GM23248 (cell line): ENCODE measurements at places on chromosomes 12 and 14. TPM values are rescaled to one million over a fixed set of nuclear protein-coding genes. Genes with fewer than 3 reads are reported as not detected.

DNA sequence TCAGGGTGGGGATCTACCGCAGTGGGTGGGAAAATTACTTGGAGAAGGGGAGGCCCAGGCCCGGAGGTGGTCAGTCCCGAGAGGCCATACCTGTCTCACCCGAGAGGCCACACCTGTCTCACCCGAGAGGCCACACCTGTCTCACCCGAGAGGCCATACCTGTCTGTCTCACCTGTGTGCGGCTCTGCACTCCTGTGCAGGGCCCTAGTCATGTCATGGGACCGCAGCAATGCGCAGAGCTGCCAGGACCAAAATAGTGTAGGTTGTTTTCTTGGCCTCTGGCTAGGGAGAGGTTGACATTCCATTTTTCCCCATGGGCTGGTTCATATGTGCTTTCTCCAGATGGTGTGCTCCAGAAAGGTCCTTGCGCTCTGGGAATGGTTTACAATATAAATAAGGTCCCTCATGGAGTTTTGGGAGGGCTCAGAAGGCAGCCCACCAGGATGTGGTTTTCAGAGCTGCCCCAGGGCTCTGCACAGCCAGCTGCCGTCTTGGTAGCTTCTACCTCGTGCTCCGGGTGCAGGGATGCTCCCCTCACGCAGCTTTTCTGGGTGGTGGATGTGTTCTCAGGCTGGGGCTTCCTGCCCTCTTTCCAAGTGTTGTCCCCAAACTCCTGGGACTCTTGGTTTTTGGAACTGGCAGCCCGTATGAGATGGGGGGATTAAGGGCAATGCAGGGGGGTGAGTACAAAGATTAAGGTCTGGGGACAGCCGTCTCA is 58.2 kb downstream of the CACNA1C start:
- H3K27ac ChIP-seq: no peak overlapping the region
- no peak overlapping the region for H3K4me3 ChIP-seq
- H3K4me1 ChIP-seq: 0 out of 2 replicates have a peak, but pooled peaks cover 3% of the 10 kb centered on the region
- peaks cover 8% of the 10 kb centered on the region; the same call in 1 of the 2 replicates for H3K36me3 ChIP-seq
- no peaks in the 10 kb centered on the region for H3K27me3 ChIP-seq

GRCh38 chr12:10567813-10568212 is 45.6 kb downstream of the MAGOHB start:
- H3K27me3 ChIP-seq: no peaks in the 10 kb centered on the region
- DNase-seq: no peak
- H3K4me1 ChIP-seq: peaks cover 15% of the 10 kb centered on the region
- no peak overlapping the region for H3K4me3 ChIP-seq

DNA sequence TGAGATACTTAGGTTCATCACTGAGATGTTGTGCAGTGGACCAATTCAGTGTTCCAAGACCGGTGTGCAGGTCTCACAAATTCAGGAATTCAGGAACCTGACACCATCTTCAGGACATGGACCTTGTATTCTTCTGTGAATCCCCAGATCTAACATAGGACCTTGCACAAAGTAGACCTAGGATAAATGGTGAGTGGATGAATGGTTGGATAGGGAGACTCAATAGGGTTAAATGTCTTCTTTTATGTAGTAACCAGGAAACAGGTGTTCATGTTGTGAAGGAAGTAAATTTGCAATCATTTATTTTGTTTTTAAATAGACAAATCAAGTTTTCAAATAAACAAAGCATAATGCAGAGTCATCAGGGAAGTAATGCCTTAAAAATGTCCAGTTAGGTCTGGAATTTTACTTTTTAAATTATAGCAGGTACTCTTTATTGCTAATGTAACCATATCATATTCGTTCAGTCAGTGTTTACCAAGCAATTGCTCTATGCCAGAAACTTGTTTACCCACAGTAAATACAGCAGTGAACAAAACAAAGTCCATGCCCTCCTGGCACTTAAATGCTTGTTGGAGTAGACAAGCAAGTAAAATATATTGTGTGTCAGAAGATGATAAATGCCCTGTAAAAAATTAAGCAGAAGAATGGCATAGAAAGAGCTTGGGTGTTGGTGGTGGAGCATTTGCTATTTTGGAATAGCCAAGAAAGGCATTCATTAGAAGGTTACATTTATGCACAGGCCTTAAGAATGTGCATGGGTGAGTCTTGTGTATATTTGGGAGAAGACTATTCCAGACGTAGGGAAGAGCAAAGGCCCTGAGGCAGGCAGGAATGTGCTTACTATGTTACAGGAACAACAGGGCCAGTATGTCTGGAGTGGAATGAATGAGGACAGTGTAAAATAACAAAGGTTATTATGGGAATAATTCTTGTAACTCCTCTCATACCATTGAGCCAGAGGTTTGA is 26.3 kb downstream of the RXYLT1 start:
- no peaks in the 10 kb centered on the region for H3K36me3 ChIP-seq
- H3K4me3 ChIP-seq: no peak overlapping the region
- H3K27me3 ChIP-seq: no peaks in the 10 kb centered on the region
- no peaks in the 10 kb centered on the region for H3K4me1 ChIP-seq

ITGA7 gene
- 6.6 and 7.2 TPM in 2 replicates for total RNA-seq

GRCh38 chr12:52896190-52897100 is 8.4 kb downstream of the KRT8 start:
- no peaks in the 10 kb centered on the region for H3K27me3 ChIP-seq
- H3K4me1 ChIP-seq: no peaks in the 10 kb centered on the region
- no peak overlapping the region for H3K4me3 ChIP-seq
- H3K27ac ChIP-seq: no peak overlapping the region
- no peaks in the 10 kb centered on the region for H3K36me3 ChIP-seq

- no peaks in the 10 kb centered on the region for H3K36me3 ChIP-seq
- no peak overlapping the region for H3K4me3 ChIP-seq
- DNase-seq: no peak
- no peaks in the 10 kb centered on the region for H3K27me3 ChIP-seq
- no peaks in the 10 kb centered on the region for H3K4me1 ChIP-seq
Measured at GRCh38 chr14:42671636-42672035, 1065.0 kb downstream of the LRFN5 start.

KLRF2 gene
- total RNA-seq: not detected in 2 replicates

DNA sequence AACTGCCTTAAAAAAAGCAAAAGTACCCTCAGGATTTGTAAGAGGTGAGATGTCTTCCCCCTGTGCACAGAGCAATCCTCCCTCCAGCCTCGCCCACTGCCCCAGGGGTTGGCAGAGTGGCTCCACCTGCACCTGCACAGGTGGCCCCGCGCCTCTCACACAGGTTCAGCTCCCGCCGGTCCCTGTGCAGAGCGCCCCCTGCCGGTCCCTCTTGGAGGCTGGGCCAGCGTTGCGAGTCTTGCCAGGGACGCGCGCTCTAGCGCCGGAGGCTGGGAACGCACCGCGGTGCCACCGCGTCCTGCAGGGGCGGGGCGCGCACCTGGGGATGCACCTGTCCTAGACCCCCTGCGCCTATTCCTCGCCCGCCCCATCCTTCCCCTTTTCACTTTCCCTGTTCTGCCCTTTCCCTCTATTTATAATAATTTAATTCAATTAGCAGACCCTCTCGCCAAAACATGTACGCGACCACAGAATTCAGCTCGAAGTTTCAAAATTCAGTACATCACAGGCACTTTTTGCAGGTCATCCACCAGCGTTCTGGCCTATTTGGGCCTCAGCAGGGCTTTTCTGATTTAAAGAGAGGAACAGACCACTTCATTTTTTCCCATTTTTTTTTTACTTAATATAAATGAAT is 618.6 kb downstream of the AACS start:
- H3K36me3 ChIP-seq: no peaks in the 10 kb centered on the region
- no peaks in the 10 kb centered on the region for H3K4me1 ChIP-seq
- no peak overlapping the region for H3K4me3 ChIP-seq
- no peaks in the 10 kb centered on the region for H3K27me3 ChIP-seq
